ENCODE measurements at places on chromosomes 6 and 20. TPM values are rescaled to one million over a fixed set of nuclear protein-coding genes. Genes with fewer than 3 reads are reported as not detected.

DNA sequence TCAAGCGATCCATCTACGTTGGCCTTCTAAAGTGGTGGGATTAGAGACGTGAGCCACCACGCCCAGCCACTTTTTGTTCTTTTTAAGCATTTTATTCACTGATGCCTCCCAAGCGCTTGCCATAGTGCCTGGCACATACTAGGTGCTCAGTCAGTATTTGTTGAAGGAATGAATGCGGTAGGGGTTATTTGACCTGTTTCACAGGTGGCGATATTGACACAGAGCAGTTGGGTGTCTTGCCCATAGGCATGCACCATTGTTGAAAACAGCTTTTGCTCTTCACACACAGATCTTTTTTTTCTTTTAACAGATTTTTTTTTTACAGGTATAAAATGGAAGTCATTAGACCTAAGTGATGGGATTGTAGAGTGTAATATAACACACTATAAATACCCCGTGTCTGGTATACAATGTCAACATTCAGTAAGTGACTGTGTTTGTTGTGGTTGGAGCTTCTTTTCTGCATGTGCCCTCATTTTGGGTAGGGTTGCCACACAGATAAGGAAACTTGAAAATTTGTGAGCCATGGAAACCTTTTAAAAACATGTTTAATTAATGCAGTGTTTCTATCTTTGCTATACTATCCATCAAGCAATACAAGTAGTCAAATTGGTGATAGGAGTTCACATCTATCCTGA, 24.8 kb downstream of the RREB1 start:
- no peak for DNase-seq

GRCh38 chr20:14838663-14839628, 501.5 kb upstream of the FLRT3 start:
- DNase-seq = no peak

GRCh38 chr20:774016-774659, 5.8 kb upstream of the SLC52A3 start:
- DNase-seq = no peak

- no peak for DNase-seq
Measured at GRCh38 chr6:9009931-9010330, 574.6 kb upstream of the SLC35B3 start.

- no peak for DNase-seq
Measured at GRCh38 chr6:25270559-25270958, 8.6 kb upstream of the CARMIL1 start.

GRCh38 chr20:1041845-1042390, 39.8 kb upstream of the RSPO4 start:
- no peak for DNase-seq

GRCh38 chr6:170179616-170180324, 111.1 kb downstream of the DLL1 start:
- no peak for DNase-seq

- DNase-seq = no peak
Measured at GRCh38 chr6:20319520-20320357, 81.9 kb upstream of the E2F3 start.

DNA sequence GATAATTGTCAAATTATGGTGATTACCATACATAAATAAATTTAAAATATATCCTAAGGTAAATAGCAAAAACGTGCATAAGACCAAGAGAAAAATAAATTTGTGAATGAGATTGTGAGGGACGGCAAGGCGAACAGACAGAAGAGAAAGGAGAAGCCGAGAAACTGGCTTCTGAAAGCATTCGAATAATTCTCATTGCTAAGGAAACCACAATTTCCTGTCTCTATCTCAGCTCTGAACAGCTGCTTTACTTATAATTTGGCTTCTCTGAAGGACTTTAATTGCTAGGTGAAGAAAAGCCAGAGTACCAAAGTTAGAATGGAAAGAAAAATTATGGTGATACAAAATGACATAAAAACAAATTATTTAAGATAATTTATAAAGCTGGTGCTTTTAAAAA, 79.0 kb upstream of the RGS17 start:
- no peak for DNase-seq

DNA sequence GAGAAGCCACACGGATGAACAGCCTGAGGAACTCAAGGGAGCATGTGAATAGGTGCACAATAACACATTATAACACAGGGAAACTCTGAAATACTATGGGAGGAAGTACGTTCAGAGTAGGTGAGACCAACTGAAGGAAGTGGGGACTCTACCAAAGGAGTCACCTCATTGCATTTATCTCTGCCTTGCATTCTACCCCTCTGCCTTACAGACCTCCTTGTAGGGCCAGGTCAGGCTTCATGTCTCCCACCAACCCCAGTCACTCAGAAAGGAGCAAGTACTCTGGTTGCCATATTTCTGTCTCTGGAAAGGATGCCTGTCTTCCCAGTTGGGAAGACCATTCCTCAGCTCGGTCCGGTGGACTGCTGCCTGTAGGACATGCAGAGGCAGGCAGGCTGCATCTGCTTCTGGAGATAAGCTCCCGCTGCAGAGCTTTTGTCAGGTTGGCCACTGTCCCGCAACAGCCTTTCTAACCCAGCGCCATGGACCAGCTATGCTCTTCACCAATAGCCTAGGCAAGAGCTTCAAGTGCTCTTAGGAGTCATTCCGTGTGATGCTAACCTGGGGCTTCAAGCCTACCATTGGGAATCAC, 51.6 kb upstream of the ASIP start:
- no peak for DNase-seq

The SEMG1 gene
- total RNA-seq = not detected

GRCh38 chr6:2733324-2733723, 17.4 kb downstream of the MYLK4 start:
- DNase-seq = peak; percentile 82

DNA sequence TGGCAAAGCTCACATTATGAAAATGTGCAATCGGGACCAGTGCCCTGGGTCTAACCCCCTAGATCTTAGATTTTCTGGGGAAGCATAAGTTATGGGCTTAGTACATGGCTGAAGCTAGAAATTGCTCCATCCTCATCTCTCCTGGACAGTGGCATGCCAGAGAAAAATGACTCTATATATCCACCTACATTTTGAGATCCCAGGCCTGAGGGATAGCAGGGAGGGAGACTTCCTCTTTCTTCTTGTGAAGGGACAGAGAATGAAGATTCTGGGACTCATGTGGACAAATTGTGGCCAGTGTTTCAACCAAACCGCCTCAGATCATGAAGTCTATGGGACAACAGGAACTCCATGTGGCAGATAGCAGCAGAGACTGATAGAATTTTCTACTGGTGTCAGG, 35.4 kb downstream of the GSTA2 start:
- no peak for DNase-seq

The MC3R gene
- not detected for total RNA-seq

- DNase-seq = no peak
Measured at GRCh38 chr20:36391456-36391855, 85.3 kb downstream of the DLGAP4 start.

The RAB44 gene
- 0.11 TPM for total RNA-seq

DNA sequence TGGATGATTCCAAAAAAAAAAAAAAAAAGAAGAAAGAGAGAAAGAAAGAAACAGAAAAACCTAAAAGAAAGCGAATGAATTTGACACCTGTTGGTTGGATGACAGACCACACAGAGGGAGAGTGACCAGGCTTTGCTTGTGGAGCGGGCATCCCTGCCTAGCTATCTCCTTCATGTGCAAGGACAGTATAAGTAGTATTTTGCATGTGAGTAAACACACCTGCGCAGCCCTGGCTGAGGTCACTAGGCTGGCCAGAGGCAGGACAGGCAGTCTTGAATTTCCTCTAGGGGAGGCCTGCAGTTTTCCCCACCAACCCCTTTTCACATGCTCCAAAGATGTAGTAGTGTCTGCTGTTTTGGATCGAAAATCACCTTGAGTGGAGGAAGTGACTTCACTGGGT, 126.4 kb downstream of the CCDC170 start:
- DNase-seq = no peak

- DNase-seq = no peak
Measured at GRCh38 chr6:138590796-138591709, 91.8 kb upstream of the NHSL1 start.

DNA sequence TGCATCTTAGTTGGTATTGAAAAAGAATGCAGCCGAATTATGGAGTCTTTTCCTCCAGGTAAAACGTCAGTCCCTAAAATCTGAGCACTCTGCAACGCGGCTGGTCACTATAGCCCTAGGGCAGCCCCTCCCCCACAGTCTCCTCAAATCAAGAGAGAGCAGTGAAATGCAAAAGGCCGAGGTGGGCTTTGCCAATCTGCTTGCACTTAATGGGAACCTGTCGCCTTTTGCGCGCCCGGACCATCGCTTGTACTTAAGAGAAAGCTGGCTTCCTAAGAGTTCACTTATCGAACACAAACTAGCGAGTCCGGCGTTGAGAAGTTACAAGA, 447 bp downstream of the MCM3 start:
- DNase-seq = no peak

The SEL1L2 gene
- total RNA-seq = 1.4 TPM

DNA sequence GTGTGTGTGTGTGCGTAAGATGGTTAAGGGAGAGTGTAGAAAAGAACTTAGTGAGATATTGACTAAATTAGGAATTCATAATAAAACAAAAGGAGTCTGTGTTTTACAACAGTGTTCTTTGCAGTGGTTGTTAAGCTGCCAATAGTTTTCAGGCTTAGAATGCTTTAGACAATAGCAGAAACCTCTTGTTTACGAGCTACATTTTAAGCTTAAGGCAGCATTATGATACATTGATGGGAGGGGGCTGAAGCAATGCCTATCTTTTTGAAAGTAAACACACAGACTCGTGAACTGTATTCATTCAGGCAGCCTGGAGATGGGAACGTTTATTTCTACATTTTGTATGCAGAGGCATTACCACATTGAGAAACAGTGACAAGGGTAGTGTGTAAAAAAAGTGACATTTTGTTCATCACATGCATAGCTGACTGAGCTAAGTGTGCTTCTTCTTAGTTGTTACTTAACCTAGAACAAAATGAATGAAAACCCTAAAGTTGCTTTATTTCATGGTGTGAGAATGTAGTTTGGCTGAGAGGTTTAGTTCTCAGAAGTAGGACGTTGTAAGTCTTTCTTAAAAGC, 21.2 kb downstream of the CLVS2 start:
- no peak for DNase-seq

- no peak for DNase-seq
Measured at GRCh38 chr20:37627060-37627766, 66.6 kb upstream of the CTNNBL1 start.

DNA sequence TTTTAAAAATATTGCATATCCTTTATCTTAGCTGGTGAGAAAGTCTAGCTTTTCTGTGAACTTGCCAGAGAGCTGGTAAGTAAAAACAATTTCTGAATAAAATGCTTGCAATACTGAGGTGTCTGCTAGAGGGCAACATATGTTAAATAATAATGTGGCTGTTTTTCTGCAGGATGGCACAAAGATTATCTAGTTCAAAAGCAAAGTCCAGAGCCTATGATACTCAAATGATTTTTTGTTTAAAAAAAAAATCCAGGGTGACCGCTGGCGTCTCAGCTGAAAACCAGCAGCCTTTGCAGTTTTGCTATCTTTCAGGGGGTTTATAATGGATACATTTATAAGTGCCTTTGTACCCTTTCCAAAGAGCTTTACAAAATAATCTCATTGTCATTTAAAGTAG, 194.9 kb downstream of the PHACTR1 start:
- no peak for DNase-seq

The TTPAL gene
- total RNA-seq = 5.3 TPM

DNA sequence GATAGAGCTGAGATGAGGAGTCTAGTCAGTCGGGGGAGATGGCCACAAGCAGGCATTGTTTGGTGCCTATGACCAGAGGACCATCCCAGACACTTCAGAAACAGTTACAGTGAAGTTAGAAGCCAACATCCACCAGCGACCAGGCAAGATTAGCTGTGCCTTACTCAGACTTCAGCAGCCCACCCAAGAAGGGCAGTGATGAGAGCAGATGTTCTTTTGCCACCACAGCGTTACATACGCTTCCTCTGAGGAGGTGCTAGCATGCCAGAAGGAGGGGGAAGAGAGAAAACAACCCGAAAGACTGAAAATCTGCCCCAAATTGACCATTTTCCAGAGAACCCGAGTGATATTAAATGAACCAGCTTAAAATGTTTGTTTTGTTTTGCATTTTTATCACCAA, 186.8 kb downstream of the PRL start:
- no peak for DNase-seq

- DNase-seq = no peak
Measured at GRCh38 chr6:98514073-98514720, 320.2 kb upstream of the POU3F2 start.

The EYS gene
- 0.24 TPM for total RNA-seq

- DNase-seq = no peak
Measured at GRCh38 chr6:4584801-4585200, 191.4 kb upstream of the CDYL start.

The CST2 gene
- not detected for total RNA-seq

GRCh38 chr6:170167657-170168159, 123.2 kb downstream of the DLL1 start:
- no peak for DNase-seq

- DNase-seq = no peak
Measured at GRCh38 chr20:8390037-8390433, 258.0 kb downstream of the PLCB1 start.

- no peak for DNase-seq
Measured at GRCh38 chr6:84119277-84119676, 85.7 kb downstream of the MRAP2 start.

DNA sequence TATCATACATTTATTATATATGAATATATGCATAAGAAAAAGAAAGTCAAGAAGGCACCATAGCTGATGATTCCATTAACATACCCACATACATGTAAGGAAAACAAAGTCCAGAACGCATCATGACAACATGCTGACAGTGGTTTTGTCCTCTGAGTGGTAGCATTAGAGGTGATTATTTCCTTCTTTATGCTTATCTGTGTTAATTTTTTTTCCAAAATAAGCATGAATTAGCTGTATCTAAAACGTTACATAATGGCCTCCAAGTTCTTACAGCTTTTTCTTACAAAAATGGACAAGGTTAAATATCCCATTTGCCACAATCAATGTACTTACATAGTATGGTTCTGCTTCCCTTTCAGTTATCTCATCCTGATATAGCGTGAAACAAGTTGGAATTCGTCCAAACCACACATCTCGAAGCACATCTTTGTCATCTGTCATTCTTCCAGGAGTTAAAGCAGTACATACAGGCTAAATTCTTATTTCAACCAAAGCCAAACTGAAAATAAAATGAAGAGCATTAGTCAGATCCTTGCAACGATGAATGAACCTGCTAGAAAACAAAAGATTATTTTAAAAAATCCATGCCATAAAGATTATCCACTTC, 9.7 kb downstream of the ATG5 start:
- DNase-seq = no peak

- DNase-seq = no peak
Measured at GRCh38 chr6:144215402-144215931, 65.2 kb downstream of the STX11 start.

DNA sequence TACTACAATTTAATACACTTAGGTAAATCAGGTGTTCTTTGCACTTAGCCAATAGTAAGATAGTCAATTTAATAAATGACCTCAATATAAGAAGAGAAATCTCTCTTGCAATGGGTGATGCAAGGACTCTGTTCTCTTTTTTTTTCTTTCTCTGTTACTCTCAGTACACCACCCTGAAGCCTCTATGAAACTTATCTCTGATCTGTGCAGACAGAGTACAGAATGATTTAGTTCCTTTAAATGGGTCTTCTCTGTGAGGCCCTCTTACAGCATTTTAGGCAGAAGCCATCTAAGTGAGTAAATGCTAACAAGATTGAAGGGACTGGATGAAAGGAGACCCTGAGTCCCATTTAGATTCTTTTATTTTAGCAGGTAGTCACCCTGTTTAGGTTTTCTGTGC, 312.8 kb downstream of the RFPL4B start:
- no peak for DNase-seq

Measured in cardiac septum (tissue), 1 donor.